Activated CD4-positive, CD25-positive, alpha-beta regulatory T cell (primary cell): ENCODE measurements at places on chromosomes 11 and 22.

DNA sequence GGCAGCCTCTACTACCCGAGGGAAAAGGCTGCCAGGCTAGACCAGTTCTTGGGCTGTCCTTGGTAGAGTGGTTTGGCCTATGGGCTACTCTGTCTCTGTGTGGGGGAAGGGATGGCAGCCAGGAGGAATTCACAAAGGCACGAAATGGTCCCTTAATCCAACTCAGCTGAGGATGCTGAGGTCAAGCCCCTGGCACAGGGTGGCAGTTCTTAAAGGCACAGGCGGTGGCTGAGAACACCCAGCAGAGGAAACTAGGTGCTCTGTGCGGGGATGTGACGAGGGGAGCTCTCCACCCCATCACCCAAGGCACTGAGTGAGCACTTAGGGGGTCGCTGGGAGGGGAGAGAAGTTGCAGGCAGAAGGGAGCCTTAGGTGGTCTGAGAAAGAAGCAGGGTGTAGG, at the start of gene MFRP:
MFRP (minus strand) TSS at position 101 of the 400 bp plus-strand sequence. CDS start 192 bp downstream, outside the sequence.
- no peak for DNase-seq

GRCh38 chr11:46290598-46291309, 13.3 kb downstream of the CREB3L1 start:
- DNase-seq: no peak

GRCh38 chr11:109421981-109422869, at the start of gene C11orf87:
TSS of gene C11orf87 (plus strand) at chr11:109422190. CDS start at chr11:109423634, 1,444 bp downstream.
- no peak for DNase-seq

DNA sequence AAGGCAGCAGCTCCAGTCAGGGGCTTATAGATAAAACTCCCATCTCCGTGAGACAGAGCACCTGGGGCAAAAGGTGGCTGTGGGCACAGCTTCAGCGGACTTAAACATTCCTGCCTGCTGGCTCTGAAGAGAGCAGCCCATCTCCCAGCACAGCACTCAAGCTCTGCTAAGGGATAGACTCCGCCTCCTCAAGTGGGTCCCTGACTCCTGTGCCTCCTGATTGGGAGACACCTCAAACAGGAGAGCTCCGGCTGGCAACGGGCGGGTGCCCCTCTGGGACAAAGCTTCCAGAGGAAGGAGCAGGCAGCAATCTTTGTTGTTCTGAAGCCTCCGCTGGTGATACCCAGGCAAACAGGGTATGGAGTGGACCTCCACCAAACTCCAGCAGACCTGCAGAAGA, 279.4 kb downstream of the LARGE1 start:
- DNase-seq: no peak

DNA sequence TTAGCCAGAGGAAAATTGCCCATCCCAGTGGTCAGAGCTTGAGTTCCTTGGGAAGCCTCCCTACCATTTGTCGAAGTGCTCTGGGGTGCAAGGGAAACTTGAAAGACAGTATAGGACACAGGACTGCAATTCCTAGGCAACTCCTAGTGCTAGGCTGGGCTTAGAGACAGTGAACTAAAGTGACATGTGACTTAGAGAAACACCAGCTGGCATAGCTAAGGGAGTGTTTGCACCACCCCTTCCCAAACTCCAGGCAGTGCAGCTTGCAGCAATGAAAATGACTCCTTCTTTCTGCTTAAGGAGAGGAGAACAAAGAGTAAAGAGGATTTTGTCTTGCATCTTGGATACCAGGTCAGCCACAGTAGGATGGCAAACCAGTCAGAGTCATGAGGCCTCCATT, 388.0 kb downstream of the DYNC2H1 start:
- DNase-seq: no peak

DNA sequence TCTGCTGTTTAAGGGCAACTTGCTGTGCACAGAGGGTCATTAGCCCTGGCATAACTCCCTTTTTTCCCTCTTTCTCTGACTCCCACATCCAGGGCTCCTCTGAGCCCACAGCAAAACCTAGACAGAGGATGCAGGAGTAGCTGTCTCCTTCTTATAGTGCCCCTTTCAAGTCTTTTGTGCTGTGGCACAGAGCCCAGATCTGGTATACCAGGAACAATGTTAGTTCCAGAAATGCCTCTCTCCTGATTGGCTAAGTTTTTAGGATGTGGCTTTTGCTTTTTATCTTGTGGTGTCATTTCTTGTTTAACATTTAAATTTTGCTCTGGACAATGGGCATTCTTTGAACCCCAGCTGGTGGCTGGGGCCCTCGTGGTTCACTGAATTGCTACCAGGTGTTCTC, 25.6 kb upstream of the RRM1 start:
- DNase-seq: no peak

DNA sequence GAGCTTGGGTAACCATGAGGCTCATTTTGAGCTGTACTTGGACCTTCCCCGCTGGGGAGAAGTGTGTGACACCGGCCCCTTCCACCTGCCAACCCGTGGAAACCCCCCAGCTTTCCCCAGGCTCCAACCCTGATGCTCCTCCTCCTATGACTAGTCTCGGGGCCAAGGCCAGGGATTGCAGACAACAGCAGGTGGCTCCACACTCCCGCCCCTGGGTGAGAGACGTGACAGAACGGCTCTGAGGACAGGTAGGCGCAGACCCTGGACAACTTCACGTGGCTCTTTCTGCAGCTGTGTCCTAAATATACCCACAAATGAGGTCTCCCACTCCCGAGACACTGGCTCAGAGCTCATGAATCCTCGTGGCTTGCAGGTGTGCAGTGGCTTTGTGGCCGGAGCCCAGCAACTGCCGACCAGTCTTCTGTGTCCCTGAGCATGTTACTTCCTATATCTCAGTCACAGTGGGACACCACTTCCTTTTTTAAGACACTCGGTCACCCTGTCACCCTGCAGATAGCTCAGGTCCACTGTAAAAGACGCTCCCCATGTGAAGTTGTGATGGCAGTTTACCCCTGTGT, 55.2 kb downstream of the NECTIN1 start:
- DNase-seq: no peak

DNA sequence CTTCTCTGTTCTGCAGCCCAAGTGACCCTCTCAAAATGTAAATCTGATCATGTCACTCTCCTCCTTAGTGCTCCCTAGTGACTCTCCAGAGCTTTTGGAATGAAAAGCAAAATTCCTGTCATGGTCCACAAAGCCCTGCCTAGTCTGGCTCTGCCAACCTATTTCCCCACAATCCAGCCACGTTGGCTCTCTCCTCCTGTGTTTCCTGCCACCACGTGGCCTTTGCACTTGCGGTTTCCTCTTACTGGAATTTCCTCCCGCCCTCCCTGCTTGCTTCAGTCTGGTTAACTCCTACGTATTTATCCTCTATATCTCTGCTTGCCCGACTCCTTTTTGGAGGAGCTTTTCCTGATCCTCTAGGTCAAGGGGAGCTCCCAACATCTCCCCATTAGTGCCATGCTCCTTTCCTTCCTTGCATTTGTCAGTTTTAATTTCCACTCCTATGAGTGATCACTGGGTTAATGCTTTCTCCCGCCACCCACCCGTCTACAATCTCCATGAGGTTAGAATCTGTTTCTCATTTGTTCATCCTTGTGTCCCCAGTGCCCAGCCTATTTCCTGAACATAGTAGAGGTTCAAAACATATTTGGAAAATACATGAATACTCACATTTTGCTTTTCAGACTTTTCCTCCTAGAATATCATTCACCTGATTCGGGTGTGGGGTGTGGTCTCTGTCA, 11.5 kb downstream of the NNMT start:
- DNase-seq: no peak

DNA sequence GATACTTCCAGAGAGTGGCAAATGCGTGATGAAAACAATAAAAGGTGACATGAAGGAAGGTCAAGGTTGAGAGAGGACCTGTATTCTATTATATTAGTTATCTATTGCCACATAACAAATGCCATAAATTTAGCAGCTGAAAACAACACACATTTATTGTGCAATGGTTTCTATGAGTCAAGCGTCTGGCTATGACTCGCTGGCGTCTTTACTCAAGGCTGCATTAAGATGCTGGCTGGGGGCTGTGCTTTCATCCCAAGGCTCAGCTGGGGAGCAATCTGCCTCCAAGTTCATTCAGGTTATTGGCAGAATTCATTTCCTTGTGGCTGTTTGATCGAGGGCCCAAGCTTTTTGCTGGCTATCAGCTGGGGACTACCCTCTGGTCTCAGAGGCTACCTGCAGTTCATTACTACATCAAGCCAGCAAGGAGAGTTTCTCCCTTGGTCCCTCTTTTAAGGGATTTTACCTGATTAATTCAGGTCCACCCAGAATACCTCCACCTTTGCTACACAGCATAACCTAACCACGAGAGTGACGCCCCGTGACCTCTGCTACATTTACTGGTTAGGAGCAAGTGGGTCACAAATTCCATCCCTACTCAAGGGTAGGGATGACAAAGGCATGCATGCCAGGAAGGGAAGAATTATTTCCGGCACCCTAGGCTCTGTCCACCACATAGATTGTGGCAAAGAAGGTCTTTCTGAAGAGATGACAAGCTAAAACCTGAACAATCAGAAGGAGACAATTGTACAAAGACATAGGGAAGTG, 549.1 kb downstream of the MN1 start:
- DNase-seq: no peak

- no peak for DNase-seq
Observed at GRCh38 chr11:44763121-44763820, 36.5 kb downstream of the TSPAN18 start.

- no peak for DNase-seq
Observed at GRCh38 chr11:44537679-44538078, 27.8 kb upstream of the CD82 start.

GRCh38 chr11:32438866-32439489, 3.6 kb upstream of the WT1 start:
- no peak for DNase-seq

DNA sequence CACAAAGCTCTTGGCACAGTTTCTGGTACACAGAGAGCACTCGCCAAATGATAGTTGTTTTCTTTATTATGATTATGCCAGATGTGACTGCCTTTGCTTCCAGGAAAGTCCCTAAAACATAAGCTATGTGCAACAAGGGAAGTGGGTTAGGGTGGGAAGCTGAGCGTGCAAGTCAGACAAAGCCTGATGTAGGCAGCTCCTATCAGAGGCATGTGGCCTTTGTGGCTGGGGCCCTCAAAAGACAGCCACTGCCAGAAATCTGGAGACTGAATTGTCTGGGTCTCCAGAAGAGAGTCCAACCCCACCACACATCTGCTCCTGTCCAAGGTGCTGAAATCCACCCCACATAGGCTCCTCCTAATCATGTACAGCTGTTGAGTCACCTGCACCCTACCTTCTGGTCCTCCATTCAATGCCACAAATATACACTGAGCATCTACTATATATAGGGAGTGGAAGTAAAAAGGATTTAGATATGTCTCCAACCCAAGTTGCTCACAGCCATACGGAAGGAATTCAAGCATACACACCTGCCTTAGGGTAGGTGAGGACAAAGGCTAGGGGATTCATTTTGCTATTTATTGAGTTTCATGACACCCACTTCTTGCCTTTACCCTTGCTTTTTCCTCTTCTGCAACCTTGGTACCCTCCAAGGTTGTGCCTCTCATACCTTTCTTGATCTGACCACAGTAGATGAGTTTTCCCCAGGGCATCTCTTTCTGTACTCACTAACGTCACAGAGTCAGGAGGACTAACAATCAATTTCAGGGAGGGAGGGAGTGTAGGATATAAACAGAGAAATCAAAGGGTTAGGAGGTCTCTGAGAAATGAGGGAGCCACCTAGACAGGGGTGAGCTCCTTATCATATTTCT, 12.4 kb downstream of the SEC14L3 start:
- no peak for DNase-seq
